ENCODE measurements at places on chromosomes 13 and 19.

GRCh38 chr13:73602295-73602694 is 531.9 kb downstream of the KLF12 start:
- peak; percentile 48 for DNase-seq

GRCh38 chr13:72567566-72567965 is 159.9 kb downstream of the MZT1 start:
- DNase-seq, result no peak

DNA sequence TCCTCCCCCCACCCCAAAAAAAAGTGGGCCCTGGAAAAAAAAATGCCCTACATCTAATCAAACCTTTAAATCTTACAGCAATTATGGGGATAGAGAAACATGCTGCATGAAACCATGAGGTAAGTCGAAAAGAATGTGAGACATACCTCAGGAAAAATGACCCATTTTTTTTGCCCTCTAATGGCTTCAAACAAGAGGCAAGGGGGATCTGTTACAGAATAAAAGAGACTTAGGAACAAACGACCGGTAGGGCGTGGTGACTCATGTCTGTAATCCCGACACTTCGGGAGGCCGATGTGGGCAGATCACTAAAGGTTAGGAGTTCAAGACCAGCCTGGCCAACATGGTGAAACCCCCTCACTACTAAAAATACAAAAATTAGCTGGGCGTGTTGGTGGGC is 8.4 kb downstream of the RGL3 start:
- DNase-seq, result no peak

DNA sequence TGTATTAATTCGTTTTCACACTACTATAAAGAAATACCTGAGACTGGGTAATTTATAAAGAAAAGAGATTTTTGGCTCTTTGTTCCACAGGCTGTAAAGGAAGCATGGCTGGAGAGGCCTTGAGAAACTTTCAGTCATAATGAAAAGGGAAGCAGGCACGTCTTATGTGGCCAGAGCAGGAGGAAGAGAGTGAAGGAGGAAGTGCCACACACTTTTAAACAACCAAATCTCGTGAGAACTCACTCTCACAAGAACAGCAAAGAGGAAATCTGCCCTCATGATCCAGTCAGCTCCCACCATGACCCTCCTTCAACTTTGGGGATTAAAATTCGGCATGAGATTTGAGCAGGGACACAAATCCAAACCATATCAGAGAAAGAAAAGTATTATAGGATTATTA is 1255.9 kb upstream of the MIR17HG start:
- DNase-seq, result no peak

- DNase-seq, result peak; percentile 35
Measured at GRCh38 chr13:91017669-91018053, 329.8 kb upstream of the MIR17HG start.

GRCh38 chr19:48676887-48677286 is 4.1 kb upstream of the NTN5 start:
- DNase-seq, result no peak

DNA sequence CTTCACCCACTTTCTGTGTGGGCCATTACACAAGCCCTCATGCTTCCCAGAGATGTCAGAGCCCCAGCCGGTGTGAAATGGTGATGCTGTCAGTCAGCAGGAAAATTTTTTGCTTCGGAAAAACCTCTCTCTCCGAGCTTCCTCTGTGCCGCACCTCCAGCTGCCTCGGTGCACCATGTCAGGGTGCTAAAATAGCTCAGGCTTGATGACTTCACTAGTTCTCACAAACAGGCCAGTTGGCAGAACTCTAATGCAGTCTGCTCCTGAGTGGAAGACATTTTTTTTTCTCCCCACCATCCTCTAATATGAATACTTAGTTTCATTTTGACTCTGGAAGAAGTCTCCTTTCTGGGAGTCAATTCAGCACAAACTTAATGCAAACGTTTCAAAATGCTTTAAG is 71.3 kb downstream of the KLF12 start:
- DNase-seq, result no peak

DNA sequence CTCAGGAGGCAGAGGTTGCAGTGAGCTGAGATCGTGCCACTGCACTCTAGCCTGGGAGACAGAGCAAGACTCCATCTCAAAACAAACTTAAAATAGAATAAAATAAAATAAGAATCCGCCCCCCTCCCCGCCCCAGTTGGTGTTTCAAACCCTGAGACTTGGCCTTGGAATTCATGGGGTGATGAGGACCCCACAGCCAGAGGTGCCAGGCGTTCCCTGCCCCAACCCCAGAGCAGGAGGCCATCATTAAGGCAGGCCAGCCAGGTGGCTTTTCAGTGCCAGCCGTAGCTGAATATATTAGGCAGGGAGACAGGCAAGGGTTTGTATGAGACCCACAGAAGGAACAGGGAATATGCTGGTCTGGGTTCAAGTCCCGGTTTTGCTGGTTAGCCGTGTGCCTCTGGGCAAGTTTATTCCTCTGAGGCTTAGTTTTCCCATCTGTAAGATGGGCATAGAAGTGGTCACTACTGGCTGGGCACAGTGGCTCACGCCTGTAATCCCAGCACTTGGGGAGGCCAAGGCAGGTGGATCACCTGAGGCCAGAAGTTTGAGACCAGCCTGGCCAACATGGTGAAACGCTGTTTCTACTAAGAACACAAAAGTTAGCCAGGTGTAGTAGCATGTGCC is 12.3 kb downstream of the HPN start:
- DNase-seq, result no peak

DNA sequence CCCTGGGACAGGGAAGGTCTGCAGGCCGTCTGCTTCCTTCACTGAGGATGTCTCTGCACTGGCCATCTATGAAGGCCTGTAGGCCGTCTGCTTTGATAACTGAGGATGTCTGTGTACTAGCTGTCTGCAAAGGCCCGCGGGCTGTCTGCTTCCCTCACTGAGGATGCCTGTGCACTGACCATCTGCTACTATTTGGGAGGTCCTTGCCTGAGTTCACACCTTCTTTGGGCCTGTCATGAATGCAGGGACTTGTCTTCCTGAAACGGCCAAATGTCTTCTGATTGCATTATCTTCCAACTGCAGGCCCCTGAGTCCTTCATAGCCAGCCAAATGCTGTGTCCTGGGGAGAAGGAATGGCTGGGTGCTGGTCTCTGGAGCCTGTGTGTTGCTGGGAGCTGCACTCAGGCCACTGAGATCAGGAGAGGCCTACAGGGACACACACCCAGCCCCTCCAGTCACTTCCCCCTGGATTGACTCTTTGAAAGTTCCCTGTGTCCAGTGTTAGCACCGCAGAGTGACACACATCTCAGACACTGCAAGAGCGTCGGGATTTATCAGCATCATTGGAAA is 72.9 kb downstream of the TEX29 start:
- DNase-seq, result no peak

DNA sequence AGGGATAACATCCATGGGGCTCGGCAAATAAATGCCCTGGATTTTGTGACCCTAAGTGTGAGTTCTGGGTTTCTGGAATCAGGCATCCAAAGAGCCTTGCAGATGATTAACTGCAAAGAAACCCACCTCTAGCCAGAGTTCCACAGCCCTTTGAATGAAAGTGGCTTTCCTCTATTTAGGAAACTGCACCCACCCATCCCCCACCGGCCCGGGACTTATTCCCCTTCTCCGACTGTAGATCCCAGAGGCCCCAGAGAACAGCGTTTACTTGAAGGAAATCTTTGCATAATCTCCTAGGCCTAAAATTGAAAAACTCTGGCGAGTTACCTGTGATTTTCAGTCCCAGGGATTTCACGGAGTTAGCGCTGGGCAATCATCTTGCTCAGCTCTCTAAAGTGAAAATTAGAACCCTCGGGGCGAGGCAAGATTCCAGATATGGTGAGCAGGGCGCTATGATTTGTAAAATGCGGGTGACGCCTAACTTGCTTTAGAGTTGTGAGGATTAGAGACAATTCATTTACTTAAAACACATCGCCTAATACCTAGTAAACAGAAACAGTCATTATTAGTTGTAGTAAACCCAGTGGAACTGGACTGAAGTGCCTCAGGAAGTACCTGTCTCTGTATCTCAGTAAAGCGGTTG is 9.4 kb downstream of the URAD start:
- no peak for DNase-seq
